Astrocyte (in vitro differentiated cells and primary cell): ENCODE measurements at places on chromosomes 16 and 17. TPM values are rescaled to one million over a fixed set of nuclear protein-coding genes. Genes with fewer than 3 reads are reported as not detected.

EPX gene
- total RNA-seq, result not detected in 2 replicates

DNA sequence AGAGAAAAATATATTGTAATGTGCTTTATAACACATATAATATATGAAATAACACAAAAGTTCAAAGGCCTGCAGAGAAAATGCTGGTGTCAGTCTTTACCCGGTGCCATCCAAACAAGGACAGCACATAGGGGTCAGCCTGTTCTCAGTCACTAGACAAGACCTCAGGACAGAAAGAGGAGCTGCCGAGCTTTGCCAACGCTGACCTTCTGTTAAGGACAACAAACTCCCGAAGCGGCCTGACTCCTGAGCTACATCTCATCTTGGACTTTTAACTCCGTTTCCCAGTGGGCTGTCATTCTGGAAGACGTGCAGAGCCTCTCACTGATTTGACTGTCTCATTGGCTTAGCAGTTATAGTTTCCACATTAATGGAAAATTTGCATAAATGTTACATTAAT lies 6.9 kb downstream of the ELAC2 start:
- H3K4me1 ChIP-seq, result no peaks in the 10 kb centered on the region
- peaks cover 57% of the 10 kb centered on the region for H3K36me3 ChIP-seq
- no peak overlapping the region for H3K27ac ChIP-seq
- no peaks in the 10 kb centered on the region for H3K27me3 ChIP-seq

DNA sequence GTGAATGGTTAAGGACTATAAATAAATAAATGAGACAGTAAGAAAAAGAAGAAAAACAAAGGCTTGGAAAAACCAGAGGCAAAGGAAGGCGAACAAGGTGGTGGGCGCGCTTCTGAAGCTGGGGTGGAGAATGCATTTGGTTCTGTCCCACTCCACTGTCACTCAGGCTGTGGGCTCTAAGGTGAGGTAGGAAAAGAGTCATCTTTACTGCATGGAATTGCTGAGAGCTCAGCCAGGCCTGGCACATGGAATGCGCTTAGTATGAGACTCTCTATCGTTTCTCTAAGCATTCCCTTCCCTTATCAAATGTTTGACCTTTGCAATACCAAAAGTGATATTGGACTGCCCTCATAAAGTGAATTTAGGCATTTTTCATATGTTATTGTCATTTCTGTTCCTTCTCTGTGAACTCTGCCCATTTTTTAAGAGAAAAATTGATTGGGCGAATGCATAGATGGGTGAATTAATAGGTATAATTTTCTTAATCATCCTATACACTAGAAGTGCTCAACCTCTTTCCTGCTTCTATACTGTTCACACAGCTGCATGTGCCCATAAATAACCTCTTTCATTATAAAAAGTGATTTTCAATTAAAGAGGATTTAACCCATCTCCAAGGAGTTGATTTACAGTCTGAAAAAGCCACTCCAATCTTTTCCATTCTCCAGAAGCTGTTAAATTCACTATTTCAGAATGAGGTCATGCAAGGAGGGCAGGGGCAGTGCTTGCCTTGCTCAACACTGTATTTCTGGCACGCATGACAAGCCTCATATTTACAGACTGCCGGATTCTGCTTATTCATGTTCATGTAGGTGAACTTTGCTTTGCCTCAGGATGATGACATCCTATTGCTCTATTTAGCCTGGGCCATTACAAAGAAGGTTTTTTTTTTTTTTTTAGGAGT lies 87.7 kb downstream of the MYH10 start:
- H3K27ac ChIP-seq, result no peak overlapping the region
- no peaks in the 10 kb centered on the region for H3K4me1 ChIP-seq
- H3K4me3 ChIP-seq, result no peak overlapping the region
- H3K27me3 ChIP-seq, result no peaks in the 10 kb centered on the region
- H3K36me3 ChIP-seq, result peaks cover 66% of the 10 kb centered on the region

DNA sequence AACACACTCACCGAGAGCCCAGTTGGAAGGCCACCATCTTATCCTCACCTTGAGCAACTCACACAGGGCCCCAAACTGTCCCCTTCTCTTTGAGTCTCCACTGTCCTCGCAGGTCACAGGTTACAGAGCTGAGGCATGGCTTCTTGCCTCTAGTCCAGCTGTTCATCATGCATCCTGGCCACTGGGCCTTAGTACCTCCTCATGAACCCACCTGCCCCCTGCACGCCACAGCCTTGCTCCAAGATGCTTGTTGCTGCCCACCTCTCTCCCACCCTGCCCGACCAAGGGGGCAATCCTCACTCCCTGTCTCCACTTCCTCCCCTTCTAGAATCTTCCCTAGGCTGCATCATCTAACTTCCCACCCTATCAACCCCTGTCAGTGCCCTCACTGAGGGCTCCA lies 17.1 kb downstream of the CDH5 start:
- no peak overlapping the region for H3K4me3 ChIP-seq
- H3K36me3 ChIP-seq, result no peaks in the 10 kb centered on the region
- H3K27ac ChIP-seq, result peak overlapping the region; percentile 100
- peaks cover 22% of the 10 kb centered on the region for H3K4me1 ChIP-seq

TCAP gene
- total RNA-seq, result 0.98 and 1.4 TPM in 2 replicates

DNA sequence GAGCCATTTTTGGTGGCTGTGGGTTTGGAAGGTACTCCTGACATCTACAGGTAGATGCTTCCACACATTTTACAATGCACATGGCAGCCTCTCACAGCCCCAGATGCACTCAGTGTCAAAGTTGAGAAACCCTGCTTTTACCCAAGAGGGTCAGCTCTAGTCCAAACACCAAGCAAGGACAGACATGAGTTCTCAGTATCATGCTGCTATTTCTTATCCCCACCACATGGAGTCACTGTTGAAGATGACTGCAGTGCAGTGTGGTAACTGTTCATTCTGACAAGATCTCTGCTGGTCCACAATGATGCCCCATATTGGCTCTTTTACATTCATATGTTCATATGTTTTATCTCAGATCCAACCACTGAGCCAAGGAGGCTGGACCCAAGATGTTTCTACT lies 50.5 kb upstream of the SALL1 start:
- H3K4me1 ChIP-seq, result no peaks in the 10 kb centered on the region
- no peaks in the 10 kb centered on the region for H3K27me3 ChIP-seq
- no peak overlapping the region for H3K27ac ChIP-seq
- no peak overlapping the region for H3K4me3 ChIP-seq
- DNase-seq, result no peak

GRCh38 chr17:39235555-39236449 lies 10.1 kb upstream of the STAC2 start:
- no peaks in the 10 kb centered on the region for H3K36me3 ChIP-seq
- peak; percentile 35 for DNase-seq
- H3K27me3 ChIP-seq, result peaks cover 3% of the 10 kb centered on the region
- H3K4me1 ChIP-seq, result peaks cover 11% of the 10 kb centered on the region

DNA sequence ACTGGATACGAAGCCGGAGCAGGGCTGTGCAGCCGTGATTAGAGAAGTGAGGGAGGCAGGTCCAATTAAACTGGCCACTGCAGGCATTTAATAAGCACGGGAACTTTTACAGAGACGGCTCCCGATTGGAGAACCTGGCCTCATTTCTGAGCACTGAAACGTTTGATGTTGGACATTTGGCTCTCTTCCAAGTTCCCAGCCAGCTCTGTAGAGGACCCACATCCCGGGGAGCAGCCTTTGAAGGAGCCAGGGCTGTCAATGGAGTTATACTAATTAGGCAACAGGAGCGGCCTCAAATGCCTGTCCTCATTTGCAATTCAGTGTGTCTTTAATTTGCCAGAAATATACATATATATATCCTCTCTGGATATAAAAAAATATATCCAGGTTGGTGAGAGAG lies 499.4 kb upstream of the C16orf82 start:
- no peaks in the 10 kb centered on the region for H3K27me3 ChIP-seq
- H3K4me3 ChIP-seq, result no peak overlapping the region
- H3K4me1 ChIP-seq, result no peaks in the 10 kb centered on the region
- no peaks in the 10 kb centered on the region for H3K36me3 ChIP-seq
